ENCODE measurements at places on chromosomes 7 and 10.

DNA sequence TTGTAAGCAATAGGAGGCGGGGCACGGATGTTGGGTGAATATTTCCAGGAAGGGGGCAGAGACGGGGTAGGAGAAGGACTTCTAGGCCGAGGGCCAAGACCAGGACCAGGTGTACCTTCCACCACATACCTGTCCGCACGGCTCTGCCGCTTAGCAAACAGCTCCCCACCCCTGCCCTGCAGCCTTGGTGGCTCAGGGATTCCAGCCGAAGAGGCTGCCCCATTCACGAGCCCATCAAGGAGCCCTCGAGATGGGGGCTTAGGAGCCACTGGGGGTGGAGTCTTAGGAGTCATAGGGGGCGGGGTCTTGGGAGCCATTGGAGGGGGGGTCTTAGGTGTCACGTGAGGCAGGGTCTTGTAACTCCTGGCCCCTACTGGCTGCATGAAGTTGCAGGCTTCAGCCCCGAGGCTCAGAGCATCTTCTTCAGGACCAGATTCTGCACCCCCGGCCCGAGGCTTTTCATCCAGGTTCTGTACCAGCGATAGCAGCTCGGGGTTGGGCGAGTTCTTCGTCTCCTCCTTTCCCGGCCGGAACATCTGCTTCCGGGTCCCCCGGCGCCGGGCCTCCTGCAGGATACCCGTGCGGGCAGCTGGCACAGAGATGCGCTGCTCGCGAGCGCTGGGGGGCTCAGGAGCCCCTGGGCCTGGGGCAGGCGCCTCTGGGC is 6.1 kb upstream of the MYOZ1 start:
- DNase-seq, result peak; percentile 55

DNA sequence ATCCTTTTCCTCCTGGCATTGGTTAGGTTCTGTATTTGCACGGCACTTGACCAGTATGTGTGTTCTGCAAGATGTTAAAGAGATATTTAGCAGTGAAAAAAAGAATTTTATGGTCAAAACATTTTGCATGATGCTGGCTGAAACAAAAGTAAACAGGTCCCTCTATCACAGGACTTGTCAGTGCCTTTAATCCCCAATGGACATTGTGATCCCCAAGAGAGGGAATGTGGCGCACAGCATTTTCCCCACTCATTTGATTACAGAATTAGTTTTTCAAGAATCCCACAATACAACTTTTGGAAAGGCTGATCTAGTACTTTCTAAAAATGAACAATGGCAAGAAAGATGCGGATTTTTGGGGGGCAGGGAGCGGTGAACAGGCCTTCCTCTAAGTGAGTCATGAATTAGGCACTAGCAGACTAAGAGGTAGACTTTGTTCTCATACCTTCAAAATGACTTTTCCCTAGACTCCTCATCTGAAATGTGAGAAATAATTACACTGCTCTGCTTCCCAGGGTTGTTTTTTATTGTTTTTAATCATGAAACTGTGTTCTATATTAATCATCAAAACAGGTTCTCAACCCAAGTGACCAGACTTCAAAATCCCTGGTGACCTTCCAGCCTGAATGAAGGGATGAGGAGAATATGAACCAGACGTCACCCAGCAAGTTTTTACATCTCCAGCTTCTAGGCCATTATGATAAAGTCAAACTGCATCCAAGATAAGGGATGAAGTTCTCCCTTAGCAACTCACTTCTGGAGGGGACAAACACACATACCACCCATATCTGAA is 8.6 kb downstream of the FBXW4 start:
- DNase-seq, result no peak

- DNase-seq, result no peak
These were observed 15.5 kb downstream of the STX1A start for GRCh38 chr7:73703757-73704639.

DNA sequence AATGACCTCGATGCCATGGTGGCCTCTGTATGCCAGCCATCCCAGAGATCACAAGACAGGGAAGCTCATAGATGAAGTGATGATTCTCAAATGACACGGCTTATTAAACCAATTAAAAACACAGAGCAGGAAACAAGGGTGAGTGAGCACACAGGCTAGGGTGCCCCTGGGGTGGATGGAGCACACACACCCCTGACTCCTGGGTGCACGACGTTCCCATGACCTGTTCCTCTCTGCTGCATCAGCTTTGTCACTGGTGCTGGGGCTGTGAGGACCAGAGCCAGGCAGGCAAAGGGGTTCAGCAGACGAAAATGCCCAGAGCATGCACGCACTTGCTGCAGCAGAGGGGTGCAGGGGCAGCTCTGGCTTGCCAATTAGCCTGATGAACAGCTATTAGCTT is 86.5 kb upstream of the LRRC4 start:
- no peak for DNase-seq

- no peak for DNase-seq
These were observed 158.2 kb upstream of the FOXK1 start for GRCh38 chr7:4523873-4524272.

DNA sequence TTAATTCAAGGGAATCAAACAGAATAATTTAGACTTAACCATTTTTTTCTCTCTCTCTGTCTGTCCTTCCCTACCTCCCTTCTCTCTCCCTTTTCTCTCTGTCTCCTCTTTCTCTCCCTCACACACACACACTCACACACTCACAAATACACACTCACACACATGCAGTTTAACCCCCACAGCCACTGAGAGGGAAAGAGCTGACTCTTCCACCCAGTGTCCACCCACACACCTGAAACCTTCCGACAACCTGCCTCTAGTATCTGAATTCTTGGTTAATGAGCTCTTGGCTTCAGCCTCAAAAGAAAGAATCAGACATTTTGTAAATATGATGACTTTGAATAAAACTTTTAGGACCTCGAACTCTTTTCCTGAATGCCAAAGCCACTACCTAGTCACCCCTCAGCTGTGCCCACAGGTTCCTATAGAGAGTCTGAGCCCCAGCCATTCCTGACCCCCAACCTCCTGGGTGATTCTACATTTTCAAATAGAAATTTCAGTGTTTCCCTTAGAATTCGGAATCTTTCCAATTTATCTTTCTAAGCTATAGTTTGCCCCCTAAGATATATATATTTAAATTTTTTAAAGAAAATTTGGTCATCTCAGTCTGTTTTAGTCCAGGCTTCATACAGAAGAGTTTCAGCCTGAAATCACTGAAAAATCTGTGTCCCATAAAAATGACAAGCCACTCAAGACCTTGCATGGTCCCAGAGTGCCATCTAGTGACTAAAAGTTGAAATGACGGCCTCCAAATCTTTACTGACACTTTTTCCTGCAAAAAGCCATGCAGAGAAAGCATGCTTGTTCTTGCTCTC is 202.8 kb downstream of the IPMK start:
- DNase-seq, result peak; percentile 1

DNA sequence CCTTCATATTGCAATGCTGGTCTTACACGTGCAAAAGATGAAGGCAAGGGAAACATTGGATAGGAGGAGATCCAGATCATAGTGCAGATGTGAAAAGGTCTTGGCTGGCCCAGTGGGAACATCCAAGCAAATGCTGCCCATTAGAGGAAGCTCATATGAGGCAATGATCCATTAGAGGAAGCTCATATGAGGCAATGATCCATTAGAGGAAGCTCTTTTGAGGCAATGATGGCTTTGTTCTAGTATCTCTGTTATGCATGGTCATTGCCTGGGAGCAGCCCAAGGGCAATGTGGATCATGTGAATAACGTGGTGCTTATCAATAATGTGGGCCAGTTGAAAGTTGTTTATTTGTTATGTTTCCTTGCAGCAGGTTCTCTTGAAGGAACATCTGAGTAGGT is 37.8 kb downstream of the STEAP4 start:
- DNase-seq, result no peak
